ENCODE measurements at places on chromosomes 13 and 19.

GRCh38 chr19:46978171-46978869, 41.3 kb upstream of the NPAS1 start:
- DNase-seq: no peak

GRCh38 chr13:40063278-40063698, 407.8 kb downstream of the COG6 start:
- no peak for DNase-seq

DNA sequence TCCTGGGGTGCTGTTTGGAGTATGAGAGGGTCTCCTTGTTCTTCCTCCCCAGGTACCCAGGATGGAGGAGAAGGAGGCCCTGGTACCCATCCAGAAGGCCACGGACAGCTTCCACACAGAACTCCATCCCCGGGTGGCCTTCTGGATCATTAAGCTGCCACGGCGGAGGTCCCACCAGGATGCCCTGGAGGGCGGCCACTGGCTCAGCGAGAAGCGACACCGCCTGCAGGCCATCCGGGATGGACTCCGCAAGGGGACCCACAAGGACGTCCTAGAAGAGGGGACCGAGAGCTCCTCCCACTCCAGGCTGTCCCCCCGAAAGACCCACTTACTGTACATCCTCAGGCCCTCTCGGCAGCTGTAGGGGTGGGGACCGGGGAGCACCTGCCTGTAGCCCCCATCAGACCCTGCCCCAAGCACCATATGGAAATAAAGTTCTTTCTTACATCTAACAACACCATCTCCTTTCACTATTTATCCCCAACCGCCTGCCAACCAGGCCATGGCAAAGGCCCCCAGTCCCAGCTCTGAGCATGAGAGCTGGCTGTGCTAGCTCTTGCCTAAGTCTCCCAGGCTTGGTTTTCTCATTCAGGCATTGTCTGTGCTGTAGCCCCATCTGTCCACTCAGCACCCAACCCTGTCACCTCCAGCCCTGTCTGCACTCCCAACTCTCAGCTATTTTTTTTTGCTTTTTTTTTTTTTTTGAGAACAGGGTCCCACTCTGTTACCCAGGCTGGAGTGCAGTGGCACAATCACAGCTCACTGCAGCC, 11.2 kb downstream of the DKKL1 start:
- no peak for DNase-seq

GRCh38 chr13:78060966-78061365, 142.3 kb upstream of the EDNRB start:
- DNase-seq: no peak

GRCh38 chr19:51337141-51337860, 4.6 kb downstream of the VSIG10L start:
- DNase-seq: no peak

DNA sequence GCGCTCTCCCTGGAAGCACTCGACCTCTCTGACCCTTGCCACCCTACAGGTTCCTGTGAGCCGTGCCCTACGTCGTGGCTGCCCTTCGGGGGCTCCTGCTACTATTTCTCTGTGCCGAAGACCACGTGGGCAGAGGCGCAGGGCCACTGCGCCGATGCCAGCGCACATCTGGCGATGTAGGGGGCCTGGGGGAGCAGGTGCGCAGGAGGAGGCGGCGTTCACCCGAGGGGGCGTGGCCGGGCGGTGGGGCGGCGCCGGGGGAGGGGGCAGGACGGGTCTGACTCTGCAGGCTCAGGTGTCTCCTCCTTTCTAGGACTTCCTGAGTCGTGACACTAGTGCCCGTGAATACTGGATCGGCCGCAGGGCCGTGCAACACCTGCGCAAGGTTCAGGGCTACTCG, 26.4 kb downstream of the CLEC4M start:
- DNase-seq: no peak
